Ureter (tissue), 1 donor: ENCODE measurements at places on chromosomes 11 and 22. TPM values are rescaled to one million over a fixed set of nuclear protein-coding genes. Genes with fewer than 3 reads are reported as not detected.

MAPK1 gene
- 136 TPM for total RNA-seq

DNA sequence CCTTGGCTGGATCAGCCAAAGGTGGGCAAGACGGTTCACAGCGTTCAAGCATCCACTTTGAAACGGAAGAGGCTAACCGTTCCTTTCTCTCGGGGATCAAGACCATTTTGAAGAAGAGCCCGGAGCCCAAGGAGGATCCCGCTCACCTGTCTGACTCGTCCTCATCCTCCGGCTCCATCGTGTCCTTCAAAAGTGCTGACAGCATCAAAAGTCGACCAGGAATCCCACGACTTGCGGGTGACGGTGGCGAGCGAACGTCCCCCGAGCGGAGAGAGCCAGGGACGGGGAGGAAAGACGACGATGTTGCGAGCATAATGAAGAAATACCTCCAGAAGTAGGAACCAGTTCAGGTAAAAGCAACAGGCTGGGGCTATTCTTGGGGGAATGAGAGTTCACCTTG, 141.9 kb upstream of the SEZ6L start:
- no peak for DNase-seq

PRDM11 gene
- total RNA-seq, result 35.3 TPM

SLC37A2 gene
- total RNA-seq, result 46.5 TPM

GRCh38 chr22:26339755-26340154, 89.3 kb upstream of the ASPHD2 start:
- no peak for DNase-seq

UBQLN3 gene
- 0.70 TPM for total RNA-seq

DNA sequence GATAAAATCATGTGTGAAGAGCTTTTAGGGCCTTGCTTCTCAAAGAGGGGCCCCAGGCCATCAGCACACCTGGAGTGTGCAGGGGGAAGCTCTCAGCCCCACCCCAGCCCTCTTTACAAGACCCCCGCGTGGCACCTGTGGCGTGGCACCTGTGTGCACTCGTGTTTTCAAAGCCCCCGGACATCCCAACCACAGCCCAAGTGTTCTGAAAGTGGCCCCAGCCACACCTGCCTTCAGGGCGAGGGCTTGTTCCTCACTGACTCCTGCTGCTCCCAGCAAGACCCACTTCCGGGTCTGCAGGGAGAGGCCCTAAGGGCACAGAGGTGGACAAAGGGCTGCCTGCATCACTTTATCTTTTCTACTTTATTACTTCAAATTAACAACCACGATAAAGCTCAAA, 17.5 kb upstream of the TMEM184B start:
- DNase-seq, result no peak

- DNase-seq, result no peak
Measured at GRCh38 chr11:78689585-78690153, 115.0 kb upstream of the NARS2 start.

CDHR5 gene
- total RNA-seq, result not detected

DNA sequence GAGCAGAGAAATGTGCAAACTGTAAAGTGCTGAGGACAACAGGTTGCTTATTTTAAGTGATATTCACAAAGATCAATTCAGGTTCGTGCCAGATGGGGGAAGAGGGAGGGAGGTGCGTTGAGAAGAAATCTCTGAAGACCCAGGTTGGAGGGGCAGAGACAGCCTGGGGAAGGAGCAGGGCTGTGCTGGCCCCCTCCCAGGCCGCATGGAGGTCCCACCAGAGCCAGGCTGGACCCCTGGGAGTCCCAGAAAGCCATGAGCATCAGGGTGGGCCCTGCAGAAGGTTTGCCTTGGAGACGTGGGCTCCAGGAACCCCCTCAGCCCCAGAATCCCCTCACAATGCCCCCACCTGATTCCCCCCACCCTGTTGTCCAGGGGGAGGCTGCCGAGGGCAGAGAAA, 47.4 kb downstream of the IGLL1 start:
- DNase-seq, result no peak

IL17RA gene
- 15.4 TPM for total RNA-seq

TMPRSS4 gene
- total RNA-seq, result 224 TPM

GRCh38 chr11:70251659-70252321, 18.7 kb upstream of the PPFIA1 start:
- DNase-seq, result no peak

OR51E2 gene
- 7.4 TPM for total RNA-seq

DNA sequence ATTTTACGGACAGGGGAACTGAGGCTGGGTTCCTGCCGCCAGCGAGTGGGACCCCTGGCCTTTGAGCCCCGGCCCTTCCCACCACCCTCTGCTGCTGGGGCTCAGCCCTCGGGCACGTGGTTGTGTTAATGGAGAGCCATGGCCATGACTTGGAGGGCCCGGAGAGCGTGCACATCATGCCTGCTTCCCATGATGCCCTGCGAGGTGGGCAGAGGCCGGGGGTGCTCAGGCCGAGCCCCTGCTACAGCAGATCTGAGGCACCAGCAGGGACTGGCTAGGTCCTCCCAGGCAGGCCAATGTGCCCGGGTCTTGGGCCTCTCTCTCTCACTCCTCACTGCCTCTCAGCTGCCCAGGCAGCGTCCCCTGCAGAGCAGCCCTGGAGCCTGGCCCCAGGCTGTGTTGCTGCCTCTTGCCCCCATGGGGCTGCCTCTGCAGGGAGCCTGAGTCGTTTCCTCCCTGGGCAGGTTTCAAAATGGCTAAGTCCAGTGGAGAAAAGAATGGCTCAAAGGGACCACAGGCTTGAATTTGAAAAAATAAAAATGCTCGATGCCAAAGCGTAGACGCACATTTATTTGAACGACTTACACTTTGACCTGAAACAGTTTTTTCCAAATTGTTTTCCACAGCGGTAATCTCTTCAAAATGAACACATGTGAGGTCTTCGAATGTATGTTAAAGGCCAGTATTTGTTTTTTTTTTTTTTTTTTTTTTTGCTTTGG, 72.6 kb upstream of the CLDN5 start:
- DNase-seq, result no peak

DNA sequence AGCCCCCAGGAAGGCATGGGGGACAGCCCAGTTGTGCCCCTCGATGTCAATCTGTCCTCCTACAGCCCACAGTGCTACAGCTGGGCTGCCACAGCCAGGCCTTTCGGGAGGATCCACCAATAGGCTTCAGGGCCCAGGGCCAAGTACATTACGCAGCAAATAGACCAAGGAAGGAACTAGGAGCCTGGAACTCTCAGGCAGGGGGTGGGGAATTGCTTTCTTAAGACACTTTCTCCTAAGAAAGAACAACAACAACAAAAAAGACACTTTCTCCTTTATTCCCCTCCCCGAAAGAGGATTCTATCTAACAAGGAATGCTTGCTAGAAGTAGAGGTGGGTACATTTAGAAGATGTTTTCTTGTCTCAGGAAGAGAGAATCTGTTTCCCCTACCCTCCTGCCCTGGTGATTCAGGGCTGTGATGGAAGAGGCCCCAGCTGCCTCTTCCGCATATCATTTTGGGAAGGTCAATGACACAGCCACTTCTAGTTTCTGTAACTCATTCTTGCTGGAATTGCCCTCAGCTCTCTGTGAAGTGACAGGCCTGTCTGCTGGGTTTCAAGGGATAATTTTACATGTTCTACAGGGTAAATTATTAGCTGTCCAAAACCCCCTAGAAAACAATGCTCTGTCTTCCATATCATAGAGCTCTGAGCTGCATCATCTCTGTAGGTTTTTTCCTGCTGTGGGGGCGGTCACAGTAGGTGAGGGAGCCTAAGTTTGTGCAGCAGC, 6.0 kb upstream of the MALAT1 start:
- DNase-seq, result no peak

CSNK2A3 gene
- total RNA-seq, result 2.1 TPM

TUB gene
- 10.6 TPM for total RNA-seq

RASSF10 gene
- 3.7 TPM for total RNA-seq

DNA sequence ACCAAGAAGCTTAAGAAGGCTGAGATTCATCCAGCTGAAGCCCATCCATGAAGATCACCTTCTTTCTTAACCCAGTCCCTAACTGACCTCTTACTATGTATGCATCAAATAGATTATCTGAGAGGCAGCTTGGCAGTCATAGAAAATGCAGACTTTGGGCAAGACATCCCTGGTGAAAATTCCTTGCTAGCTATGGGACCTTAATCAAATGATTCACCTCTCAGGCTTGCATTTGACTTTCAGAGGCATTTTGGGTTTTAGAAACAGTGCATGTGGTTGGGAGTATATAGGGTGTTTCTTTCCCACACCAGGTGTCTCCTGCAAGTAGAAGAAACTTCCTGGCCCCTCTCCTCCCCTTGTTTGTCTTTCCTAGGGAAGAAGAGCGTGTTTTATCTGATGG, 188.5 kb upstream of the ISX start:
- DNase-seq, result no peak

BIRC3 gene
- total RNA-seq, result 15.5 TPM

POU2AF1 gene
- 21.7 TPM for total RNA-seq

DNA sequence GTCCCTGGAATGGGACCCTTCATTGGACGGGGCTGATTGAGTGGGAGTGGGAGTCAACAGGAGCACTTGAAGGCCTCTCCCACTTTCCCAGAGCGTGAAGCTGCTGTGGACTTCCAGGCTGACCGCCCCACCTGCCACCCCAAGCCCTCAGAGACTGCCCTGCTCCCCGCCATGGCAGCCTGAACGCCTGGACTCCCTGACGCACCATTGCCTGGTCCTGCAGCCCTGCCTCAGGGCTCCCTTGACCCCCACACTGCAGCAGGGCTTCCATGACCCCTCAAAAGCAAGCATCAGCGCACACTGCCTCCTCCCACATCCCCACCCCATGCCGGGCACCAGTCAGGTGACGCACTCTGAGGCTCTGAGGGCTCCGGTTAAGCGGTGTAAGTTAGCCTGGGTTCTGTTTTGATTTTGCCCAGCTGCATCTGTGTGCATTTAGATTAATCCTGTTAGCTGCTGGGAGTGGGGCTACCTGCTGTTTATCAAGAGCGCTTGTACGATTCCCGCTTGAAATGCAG, 39.4 kb downstream of the TRIM29 start:
- DNase-seq, result no peak

FGF19 gene
- not detected for total RNA-seq

THY1 gene
- total RNA-seq, result 4.5 TPM

DNA sequence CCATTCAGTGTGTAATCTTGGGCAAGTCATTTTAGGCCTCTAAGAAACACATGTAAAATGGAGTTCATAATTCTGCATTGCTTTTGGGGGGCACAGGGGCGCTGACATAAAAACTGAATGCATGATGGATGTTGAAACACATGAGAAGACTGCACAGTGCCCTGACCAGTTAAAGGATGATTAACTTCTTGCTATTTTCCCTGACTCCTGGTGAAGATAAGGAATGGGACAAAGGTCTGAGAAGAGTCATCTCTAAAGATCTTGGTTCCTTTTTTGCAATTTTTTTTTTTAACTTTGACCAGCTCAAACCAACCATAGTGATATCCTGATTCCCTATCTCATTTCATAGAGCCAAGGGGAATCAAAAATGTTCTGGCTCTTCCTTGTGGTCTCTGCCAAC, 134.9 kb upstream of the TENM4 start:
- DNase-seq, result no peak

SLC22A6 gene
- total RNA-seq, result not detected

DNA sequence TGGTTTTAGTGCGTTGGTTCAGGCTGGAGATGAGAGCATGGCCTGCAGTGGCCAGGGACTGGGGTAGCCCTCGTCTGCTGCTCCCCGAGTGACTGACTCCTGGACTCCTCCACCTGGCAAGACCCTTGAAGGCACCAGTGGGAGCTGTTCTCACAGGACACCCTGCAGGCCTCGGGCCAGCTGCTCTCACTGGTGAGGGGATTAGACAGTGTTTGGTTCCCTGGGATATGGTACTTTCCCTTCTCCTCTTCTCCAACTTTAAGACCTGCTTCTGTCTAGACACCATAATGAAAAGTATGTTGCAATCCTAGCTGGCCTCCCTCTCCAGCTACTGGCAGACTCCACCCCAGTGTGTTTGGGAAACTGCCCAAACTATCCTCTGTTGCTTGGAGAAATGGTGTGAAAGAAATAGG, 168.8 kb upstream of the CADM1 start:
- peak; percentile 57 for DNase-seq

PHLDB1 gene
- 93.1 TPM for total RNA-seq

PRODH gene
- 12.4 TPM for total RNA-seq

DNA sequence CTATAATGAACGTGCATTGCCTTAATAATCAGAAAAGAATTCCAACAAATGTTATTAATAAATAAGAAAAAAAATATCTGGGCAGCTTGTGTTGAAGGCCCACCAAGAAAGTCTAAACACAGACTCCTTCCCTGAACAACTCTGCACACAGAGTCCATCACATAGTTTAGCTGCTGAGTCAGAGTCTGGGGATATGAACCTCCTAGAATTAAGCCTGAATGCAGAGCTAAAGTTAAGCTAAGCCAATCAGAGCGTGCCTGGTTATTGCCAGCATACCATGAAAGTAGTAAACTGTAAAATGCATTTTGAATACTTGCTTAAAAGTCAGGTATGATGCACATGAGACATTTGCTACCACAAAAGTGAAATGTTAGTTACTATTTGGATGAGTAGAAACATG, 25.6 kb upstream of the TENM4 start:
- DNase-seq, result no peak

- DNase-seq, result no peak
Measured at GRCh38 chr11:106379712-106380111, 302.2 kb downstream of the AASDHPPT start.

DNA sequence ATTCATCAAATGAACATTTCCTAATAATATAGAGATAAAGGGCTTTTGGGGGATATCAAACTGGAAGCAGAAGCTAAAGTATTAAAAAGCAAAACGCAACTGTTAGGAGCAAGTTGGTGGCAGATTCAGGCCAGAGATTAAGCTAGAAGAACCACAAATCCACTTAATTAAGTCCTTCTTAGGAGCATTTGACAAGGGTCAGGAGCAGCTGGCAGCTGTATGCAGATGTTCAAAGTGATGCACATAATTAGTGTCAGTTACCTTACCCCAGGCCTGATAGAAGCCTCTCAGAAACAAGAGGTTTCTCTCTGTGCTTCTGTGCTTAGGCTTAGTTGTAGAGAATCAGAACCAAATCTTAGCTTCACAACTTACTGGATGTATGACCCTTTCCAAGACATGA, 546.5 kb upstream of the ANO5 start:
- DNase-seq, result no peak

DNA sequence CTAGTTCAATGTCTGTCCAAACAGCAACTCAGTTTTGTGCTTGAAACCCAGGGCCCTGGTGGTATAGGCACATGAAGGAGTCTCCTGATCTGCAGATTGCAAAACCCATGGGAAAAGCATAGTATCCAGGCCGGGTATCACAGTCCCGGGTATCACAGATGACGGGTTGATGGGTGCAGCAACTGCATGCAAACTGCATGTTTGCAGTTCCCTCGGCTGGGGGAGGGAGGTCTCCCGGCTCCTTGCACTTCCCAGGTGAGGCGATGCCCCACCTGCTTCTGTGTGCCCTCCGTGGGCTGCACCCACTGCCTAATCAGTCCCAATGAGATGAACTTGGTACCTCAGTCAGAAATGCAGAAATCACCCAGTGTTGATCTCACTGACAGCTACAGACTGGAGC, 53.9 kb downstream of the KCNQ1 start:
- DNase-seq, result no peak
